Jurkat, Clone E6-1 (cell line): ENCODE measurements at places on chromosomes 4 and X.

GRCh38 chr4:10457255-10457801 is at the start of gene ZNF518B:
ZNF518B (minus strand) TSS chr4:10457426; CDS start chr4:10446328, 11,098 bp downstream.
- DNase-seq: peak; percentile 61

- DNase-seq: peak; percentile 7
Measured at GRCh38 chr4:141977433-141977832, 341.1 kb downstream of the IL15 start.

- no peak for DNase-seq
Measured at GRCh38 chr4:26275281-26275680, 45.5 kb upstream of the RBPJ start.

DNA sequence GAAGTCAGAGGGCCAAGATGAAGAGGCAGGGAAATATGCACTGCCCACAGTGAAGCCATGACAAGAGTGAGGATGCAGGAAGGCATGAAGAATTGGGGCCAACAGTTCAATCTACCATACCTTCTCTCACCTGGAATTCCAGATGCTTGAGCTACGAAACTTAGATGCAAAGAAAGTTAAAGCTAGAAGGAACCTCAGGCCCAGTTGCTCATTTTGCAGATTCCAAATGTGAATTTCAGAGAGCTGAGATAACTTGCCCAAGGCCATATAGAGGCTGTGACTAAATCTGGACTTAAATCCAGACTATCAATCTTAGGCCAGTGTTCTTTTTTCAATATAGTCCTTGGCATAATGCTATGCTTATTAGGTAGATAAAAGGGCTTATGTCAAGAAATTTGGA is 92.7 kb downstream of the SRPX start:
- DNase-seq: no peak

DNA sequence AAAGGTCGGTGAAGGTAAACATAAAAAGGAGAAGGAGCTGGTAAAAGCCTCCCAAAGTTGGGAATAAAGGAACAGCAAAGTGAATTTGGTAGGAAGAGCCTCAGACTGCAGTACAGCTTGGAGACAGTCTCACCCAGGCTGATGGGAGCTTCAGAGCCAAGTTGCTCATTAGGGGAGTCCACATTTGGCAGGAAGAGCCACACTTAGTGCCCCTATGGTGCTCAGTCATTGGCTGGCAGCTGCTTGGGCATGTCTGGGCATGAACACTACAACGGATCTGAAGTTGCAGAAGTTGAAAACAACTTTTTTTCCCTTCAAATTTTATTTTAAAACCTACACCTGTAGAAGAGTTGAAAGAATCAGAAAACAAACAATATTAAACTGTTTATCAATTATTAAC is 2497.3 kb downstream of the ARAP2 start:
- DNase-seq: no peak

- DNase-seq: no peak
Measured at GRCh38 chrX:15087747-15088146, 182.1 kb downstream of the ASB9 start.

- DNase-seq: no peak
Measured at GRCh38 chr4:88732714-88733368, 35.2 kb upstream of the NAP1L5 start.

- DNase-seq: no peak
Measured at GRCh38 chr4:175807547-175807946, 4.5 kb downstream of the GPM6A start.

- DNase-seq: no peak
Measured at GRCh38 chrX:66150163-66150562, 13.9 kb upstream of the HEPH start.

DNA sequence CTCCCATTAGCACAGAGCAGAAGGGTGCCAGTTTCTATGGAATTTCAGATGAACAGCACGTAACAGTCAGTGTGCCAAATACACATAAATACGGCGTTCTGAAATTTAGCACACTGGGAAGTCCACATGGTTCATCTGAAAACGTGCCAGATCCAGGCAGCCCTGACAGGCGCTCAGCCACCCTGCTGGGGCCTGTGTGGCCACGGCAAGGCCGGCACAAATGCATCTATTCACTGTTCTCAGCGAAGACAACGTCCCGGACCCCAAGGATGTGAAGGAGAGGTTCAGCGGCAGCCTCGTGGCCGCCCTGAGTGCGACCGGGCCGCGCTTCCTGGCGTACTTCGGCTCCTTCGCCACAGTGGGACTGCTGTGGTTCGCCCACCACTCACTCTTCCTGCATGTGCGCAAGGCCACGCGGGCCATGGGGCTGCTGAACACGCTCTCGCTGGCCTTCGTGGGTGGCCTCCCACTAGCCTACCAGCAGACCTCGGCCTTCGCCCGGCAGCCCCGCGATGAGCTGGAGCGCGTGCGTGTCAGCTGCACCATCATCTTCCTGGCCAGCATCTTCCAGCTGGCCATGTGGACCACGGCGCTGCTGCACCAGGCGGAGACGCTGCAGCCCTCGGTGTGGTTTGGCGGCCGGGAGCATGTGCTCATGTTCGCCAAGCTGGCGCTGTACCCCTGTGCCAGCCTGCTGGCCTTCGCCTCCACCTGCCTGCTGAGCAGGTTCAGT is 15.6 kb downstream of the DGKQ start:
- no peak for DNase-seq

- DNase-seq: no peak
Measured at GRCh38 chrX:12349201-12349600, 210.9 kb downstream of the FRMPD4 start.

DNA sequence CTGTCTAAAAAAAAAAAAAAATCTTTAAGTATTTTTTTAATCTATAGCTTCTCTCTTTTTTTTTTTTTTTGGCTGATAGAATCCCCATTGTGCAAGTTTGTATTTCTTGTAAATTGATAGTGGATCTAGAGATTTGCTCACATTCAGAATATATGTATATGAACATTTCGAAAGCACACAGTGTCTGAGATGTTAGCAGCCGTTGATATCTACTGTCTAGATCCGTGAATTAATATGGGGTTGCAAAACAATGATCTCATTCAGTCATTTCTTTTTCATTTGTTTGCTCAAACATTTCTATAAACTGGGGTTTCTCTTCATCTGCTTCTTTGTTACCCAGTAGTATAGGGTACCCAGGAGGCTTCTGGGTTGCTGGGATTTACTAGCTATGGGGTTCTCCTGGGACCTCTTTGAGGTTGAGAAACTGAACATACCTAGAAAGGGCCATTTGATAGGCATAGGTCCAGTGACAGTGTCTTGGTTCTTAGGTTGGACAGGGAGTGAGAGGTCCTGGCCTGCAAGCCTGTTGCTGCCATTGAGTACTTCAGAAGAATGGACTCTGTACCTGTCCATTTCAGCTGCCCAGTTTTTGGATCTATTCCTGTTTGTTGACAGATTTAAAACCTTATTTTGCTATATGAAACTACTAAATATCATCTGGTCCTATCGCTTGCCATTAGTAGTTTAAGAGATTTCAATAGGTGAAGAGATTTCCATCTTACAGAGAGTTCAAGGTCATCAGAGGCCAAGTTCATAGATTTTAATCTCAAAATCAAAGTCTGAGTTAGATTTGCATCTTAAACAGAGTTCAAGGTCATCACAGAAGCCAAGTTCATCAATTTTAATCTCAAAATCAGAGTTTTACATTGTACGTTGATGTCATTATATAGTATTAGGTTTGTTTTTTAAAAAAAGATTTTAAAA is 50.8 kb downstream of the WWC2 start:
- no peak for DNase-seq

DNA sequence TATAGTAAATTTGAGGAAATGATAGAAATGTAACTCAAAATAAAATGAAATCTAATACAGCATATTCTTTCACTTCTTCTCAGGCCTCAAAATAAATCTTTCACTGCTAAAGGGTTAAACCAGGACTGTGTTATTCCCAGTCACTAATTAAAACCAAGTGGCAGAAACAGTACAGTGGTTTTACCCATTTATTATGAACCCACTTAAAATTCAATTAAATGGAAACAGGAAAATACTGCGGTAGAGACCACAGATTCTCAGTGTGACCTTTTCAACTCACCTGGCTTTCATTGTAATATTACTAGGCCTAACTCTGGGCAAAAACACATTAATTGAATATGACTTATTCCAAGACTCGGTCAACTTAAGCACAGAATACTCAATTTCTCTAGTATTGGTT is 176.5 kb upstream of the DKK2 start:
- no peak for DNase-seq

DNA sequence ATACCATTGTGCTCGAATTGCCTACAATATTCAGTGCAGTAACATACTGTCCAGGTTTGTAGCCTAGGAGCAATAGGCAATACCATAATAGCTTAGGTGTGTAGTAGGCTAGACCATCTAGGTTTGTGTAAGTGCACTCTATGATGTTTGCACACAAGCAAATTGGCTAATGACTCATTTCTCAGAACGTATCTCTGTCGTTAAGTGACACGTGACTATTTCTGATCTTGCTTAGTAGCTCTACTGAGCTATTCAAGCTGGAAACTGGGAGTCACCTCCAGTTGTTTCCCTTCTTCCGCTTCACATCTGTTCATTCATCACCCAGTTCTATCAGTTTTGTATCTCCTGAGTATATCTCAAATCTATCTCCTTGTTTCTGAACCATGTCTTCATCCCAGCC is 86.1 kb downstream of the HNRNPD start:
- DNase-seq: no peak

DNA sequence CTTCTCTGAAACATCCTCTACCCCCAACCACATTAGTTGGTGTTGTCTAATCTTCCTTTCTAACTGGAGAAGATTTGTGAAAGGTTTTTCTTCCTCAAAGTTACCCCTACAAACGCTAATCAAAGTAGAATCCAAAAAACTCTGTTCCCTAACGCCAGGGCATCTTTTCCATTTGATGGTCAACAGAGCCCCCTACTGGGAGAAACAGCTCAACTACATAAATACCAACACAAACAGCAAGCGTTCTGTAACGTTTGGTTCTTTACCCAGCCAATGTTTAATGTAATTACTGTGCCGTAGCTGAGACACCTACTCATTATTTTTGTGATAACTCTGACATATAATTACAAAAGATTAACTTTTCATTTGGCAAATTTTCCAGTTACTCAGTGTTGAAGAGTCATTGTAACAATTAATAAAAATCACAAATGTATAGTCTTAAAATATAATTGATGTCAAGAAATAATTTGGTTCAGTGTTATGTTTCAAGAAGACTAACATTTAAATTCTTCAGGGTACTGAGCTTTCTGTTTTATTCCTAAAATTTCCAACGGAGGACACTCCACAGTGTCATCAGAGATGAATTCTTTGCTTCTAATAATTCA is 94.9 kb upstream of the TBC1D9 start:
- peak; percentile 62 for DNase-seq

DNA sequence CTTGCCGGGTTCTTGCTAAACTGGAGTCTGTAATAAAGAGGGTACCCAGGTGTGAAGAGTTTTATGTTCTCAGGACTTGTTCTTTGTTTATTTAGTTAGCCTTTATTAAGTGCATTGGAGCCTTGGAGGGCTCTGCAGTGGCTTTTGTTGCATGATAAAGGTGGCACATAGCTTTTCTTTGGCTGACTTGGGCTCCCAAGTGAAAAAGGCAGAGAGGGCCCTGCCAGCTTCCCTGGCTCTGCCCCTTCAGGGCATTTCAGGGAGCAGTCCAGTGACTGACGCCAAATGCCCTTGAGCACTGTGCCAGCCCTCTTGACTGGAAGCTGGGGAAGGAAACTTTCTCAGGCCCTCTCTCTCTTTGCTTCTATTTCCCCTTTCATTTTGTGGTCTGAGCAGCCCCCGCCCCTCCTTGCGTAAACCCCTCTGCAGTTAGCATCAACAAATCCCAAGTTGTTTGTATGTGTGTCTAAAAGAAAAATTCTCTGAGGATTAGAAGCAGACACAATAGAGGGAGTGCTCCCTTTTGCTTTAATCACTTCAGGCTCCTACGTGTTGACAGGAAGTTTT is 152.2 kb downstream of the NHS start:
- no peak for DNase-seq

GRCh38 chrX:49746306-49746705 is 50.5 kb upstream of the PAGE1 start:
- DNase-seq: no peak

- no peak for DNase-seq
Measured at GRCh38 chrX:111928456-111928855, 52.5 kb downstream of the TRPC5OS start.

DNA sequence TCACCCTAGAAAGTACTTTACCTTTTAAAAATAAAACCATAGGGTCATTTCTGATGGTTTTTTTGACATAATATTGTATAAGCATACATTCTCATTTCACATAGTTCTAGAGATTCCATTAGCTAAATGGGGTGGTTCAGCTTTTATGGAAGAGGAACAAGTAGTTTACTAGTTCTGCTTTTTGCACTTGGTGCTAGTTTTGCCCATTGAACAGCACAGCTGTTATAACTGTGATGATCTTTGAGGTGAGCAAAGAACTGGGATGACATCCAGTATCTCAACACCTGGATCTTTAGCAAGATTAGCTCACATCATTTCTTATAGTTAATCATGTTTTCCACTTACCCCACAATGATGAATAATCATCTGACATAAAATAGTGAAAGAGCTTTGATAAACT is 40.9 kb downstream of the MOB1B start:
- no peak for DNase-seq

DNA sequence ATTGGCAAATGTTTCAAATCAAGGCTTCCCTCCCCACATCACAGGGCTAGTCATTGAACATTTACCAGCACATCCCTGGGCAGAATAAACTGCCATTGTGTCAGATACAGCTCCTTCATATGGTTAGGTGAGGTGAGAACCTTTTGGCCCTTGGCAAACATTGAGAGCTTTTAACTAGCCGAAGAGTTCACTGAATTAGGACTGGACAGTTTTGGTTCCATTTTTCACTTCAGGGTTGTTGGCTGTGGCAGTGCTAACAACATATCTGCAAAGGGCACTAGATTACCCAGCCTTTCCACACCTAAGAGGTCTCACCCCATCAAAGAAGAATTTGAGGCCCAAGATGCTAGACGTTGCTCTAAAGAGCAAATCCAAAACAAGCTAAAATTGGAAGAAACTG is 180.7 kb downstream of the GUCY2F start:
- no peak for DNase-seq

DNA sequence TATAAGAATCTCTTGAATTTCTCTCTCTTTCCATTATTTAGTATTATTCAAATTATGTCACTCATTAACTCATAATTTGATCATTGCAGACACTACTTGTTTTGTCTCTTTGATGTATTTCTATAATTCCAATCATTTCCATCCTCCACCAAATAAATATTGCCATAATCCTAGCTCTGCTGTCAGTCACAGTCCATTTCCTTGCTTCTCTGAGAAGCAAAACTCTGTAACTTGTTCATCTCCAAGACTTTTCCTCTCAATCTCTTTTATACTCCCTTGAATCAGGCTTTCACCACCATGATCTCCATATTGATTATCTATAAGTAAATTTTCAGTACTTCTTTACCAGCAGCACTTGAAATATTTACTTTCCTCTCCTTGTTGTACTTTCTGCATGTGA is 135.9 kb downstream of the SCLT1 start:
- DNase-seq: no peak

DNA sequence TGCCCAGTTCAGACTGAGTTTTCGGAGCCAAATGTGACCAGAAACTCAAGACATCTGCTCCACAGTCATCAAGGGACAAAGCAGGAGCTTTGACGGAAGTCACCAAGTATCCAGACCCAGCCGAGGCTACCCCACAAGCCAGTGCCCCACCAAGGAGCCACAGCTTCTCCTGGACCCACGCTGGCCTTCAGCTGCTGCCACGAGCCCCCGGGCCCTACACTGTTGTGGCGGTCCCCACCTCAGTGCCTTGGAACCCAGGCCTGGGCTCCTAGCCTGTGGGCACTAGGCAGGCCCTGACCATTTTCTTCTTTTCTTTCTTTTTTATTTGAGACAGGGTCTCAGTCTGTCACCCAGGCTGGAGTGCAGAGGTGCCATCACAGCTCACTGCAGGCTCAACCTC is 82.1 kb upstream of the NKX1-1 start:
- no peak for DNase-seq
